Bone marrow (tissue), 2 donors: ENCODE measurements at places on chromosomes 13 and 19.
A peak's percentile ranks its signal among the peaks of the same experiment; 100 is the strongest.

- DNase-seq, result no peak
Measured at GRCh38 chr19:53004242-53004641, 9.5 kb upstream of the ERVV-1 start.

GRCh38 chr19:30064348-30064699, 122.3 kb downstream of the URI1 start:
- DNase-seq, result no peak

DNA sequence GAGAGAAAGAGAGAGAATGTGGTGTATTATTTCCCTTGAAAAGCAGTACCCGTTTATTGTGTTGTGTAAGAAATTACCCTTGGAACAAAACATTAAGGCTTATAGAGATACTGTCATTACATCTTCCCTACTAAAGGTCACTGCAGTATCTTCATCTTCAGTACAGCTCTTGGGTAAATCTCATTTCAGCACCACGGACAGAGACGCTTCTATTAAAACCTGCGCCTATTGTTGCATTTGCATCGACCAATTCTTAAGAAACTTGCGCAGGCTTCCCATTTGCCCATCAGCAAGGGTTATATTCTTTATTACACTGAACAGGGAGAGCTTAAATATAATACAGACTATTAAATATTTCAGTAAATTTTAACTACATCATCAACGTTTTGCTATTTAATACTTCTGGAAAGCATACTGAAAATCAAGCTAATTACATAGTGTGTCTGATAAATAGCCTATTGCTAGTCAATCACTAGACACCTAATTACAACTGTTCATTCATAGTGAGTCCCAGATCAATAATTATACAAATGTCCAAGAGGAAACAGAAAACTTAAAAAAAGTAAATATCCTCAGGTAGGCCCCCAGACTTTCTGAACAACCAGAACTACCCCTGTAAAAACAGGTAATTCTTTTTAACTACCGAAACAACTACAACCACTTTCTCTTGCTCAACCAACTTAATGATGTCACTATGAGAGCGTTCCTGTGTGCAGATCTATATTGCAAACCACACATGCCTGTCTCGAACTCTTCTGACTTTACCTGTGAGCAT, 350.6 kb downstream of the LIG4 start:
- no peak for DNase-seq

- DNase-seq, result no peak
Measured at GRCh38 chr13:43354153-43354945, 331.0 kb downstream of the DNAJC15 start.

- DNase-seq, result peak; percentile 32
Measured at GRCh38 chr19:49672131-49672919, 4.7 kb upstream of the PRMT1 start.

GRCh38 chr13:31056644-31057271, 104.9 kb downstream of the HSPH1 start:
- no peak for DNase-seq

DNA sequence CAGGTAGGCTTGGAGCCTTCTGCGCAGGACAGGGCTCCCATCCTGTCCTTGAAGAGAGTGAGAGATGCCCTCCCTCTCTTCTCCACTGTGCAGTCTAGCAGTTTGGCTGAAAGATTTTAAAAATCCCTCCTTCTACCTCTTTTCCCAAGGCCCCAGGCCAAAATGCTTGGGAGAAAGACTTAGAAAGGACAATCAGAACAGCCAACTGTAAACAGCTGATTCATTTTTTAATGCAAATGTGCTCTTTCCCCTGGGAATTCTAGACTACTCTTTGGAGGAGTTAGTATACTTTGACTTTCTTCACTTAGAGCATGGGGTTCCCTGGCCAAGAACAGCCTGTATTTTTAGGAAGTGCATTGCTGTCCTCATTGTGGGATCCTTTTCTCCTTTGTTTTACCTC, 398.9 kb downstream of the GPC6 start:
- DNase-seq, result no peak

DNA sequence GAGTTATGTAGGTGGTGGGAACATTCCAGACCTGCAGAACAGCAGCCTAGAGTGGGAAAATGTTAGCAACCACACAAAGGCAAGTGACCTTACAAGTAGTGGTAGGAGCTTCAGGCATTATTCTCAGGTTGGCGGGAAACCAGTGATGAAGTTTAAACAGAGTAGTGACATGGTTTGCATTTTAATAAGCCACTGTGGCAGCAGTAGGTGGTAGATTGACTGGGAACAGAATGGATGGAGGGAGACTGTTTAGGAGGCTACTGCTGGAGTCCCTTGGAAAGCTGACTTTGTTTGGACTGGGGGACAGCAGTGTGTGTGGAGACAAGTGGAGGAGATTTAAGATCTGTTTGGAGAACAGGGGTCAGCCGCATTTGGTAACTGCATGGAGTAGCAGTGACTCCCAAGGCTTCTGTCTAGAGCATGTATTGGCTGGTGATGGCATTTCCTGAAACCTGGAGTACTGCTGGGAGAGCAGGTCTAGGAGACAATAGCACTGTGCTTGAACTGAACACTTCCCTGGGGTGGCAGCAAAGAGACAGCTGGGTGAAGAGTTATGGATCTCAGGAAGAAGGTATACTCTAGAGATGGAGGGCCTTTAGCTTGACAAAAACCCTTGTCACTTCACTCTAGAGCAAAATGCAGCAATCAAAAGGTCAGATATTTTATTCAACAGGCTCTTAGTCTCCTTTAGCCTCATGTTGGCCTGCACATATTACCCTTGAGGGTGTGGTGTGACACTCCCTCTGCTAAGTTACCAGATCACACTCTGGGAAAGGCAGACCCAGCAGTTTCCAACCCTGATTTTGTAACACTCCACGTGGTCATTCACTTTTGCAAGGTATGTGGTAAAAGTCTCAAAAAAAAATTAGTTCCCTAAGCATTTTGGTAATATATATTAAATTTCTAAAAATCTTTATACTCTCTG, 70.3 kb downstream of the DHRS12 start:
- DNase-seq, result no peak

DNA sequence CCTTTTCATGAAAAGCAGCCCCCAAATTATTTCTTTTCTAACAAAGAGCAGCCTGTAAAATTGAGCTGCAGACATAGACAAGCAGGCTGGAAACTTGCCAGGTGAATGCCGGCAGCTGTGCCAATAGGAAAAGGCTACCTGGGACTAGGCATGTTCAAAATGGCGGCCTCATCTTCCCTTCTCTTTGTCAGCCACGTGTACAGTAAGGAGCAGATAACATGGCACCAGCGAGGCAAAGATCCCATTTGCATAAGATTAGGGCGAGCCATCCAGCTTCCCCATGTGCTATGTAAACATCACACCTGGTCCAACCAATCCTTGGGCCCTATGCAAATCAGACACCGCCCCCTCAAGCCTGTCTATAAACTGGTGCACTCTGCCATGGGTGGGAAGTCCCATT, 31.2 kb upstream of the CACNA1A start:
- no peak for DNase-seq

- no peak for DNase-seq
Measured at GRCh38 chr13:41767801-41768200, 193.1 kb downstream of the VWA8 start.

- no peak for DNase-seq
Measured at GRCh38 chr13:73778242-73778864, 355.9 kb downstream of the KLF12 start.

- DNase-seq, result no peak
Measured at GRCh38 chr13:25943081-25943480, 108.7 kb downstream of the SHISA2 start.

- no peak for DNase-seq
Measured at GRCh38 chr13:98505217-98505616, 71.7 kb downstream of the STK24 start.

GRCh38 chr19:873084-873483, 13.6 kb downstream of the CFD start:
- no peak for DNase-seq

DNA sequence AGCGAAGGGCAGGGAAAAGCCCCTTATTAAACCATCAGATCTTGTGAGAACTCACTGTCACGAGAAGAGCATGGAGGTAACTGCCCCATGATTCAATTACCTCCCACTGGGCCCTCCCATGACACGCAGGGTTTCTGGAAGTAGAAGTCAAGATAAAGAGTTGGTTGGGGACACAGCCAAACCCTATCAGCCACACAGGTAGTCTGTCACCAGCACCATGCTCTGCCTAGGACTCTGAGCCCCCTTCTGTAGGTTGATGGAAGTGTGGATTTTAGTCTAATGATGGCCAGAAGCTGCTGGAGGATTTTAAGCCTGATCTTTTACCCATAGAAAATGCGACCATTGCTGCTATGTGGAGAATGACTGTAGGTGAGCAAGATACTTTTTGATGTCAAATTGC, 60.8 kb downstream of the ARHGEF7 start:
- DNase-seq, result no peak

DNA sequence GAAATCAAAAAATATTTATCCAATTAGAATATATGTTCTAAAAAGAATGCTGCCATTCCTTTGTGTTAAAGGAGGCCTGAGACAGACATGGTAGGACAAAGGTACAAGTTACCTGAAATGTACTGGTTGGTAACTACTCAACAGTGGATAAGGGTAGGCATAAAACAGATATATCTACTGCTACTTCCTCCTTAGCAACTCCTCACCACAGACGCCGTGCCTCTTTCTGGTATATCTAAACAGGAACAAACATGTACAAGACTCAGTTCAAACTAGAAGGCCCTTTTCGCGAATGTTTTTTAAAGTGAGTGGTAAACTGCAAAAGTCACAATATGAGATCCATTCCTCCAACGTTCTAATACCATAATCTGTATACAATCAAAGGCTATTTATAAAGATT, 86.9 kb downstream of the TBC1D4 start:
- no peak for DNase-seq

DNA sequence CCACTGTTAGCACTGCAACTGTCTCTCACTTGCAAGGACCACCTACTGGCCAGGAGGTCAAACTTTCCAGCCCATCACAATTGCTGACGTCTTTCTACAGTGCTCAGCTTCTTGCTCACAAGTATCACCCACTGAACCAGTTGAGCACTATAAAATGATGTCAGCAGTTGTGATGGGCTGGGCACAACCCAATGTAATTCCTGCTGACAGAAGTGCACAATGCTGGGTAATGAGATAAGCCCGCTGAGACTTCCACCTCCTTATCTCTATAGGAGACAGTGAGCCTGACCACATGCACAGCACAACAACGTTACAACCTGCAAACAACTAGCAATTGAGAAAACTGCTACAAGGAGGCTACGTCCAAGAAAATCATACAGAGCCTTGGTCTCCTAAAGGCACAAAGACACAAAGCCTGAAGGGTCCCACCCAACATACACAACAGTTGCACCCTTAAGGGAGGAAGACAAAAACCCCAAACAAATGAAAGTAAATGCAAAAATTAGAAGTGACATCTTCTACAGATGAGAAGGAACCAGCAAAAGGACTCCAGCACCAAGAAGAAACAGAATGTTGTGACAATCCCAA, 273.2 kb downstream of the LIG4 start:
- DNase-seq, result no peak

DNA sequence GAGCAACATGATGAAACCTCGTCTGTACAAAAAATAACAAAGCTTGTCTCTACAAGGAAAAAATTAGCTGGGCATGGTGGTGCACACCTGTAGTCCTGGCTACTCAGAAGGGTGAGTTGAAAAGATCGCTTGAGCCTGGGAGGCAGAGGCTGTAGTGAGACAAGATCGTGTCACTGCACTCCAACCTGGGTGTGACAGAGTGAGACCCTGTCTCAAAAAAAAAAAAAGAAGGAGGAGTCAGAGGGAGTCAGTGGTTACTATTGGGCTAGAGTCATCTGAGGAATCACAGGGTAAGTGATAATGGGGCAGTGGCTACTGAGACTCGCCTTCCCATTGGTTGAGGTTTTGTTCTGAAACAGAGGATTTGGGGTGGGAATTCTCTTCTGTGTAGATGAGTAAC, 1.9 kb upstream of the GPI start:
- DNase-seq, result no peak

DNA sequence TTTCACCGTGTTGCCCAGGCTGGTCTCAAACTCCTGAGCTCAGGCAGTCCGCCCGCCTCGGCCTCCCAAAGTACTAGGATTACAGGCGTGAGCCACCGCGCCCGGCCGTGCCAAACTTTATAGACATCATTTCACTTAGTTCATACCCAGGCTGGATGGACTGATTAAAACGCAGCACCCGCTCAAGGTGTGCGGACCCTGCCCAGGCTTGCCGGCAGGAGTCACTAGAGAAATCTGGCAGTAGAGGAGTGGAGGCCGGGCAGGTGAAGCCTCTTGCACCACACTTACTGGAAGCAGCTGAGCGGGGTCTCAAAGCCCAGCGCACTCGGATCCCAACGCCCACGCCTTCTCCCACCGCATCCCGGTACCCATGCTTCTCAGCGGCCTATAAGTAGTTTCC, 11.4 kb downstream of the PTGIR start:
- DNase-seq, result no peak

GRCh38 chr13:65461590-65461989, 1768.5 kb downstream of the PCDH9 start:
- no peak for DNase-seq

- peak; percentile 38 for DNase-seq
Measured at GRCh38 chr19:46076951-46077814, 36.4 kb upstream of the IGFL4 start.

- DNase-seq, result no peak
Measured at GRCh38 chr13:20824762-20825476, 51.2 kb upstream of the EEF1AKMT1 start.

DNA sequence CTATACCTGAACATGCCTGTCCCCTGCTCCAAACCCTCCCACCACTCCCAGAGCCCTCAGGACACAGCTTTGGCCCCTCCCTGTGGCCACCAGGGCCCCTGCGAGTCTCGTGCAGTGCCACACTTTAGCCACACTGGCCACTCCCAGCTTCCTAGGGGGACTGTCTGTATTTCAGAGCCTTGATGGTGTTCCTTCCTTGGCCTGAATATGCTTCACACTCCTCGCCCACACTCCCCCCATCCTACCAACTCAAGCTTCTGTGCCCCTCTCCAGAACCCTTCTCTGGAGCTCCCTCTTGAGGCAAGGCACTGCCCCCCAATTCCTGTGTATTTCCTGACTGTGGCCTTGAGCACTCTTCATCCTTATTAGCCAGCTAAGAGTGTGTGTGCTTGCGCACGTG, 80.2 kb downstream of the DPF1 start:
- DNase-seq, result no peak

GRCh38 chr19:29267701-29268100, 54.8 kb upstream of the UQCRFS1 start:
- DNase-seq, result no peak

GRCh38 chr19:33676999-33677665, 55.4 kb downstream of the CHST8 start:
- no peak for DNase-seq

- no peak for DNase-seq
Measured at GRCh38 chr19:3361384-3362216, 4.8 kb upstream of the NFIC start.

GRCh38 chr13:24187185-24187584, 26.7 kb downstream of the SPATA13 start:
- peak; percentile 19 for DNase-seq

DNA sequence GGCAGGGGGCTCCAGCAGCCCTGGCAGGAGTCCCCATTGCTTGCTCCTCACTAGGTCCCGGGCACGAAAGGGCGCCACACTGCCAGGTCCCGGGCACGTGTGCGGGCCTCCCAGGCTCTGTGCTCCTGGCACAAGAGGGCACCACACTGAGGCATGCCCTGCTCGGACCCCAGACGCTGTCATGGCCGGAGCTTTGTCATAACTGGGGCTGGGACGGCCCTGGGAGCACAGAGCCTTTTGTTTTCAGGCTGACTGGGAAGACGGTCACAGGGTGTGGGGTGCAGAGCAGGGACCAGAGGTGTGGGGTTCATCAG, 7.4 kb downstream of the BSG start:
- no peak for DNase-seq
